NCI-H2081 (cell line): ENCODE measurements at places on chromosomes 3 and 15.
A peak's percentile ranks its signal among the peaks of the same experiment; 100 is the strongest.

GRCh38 chr15:43194795-43195194, 9.6 kb downstream of the CCNDBP1 start:
- no peak for DNase-seq

DNA sequence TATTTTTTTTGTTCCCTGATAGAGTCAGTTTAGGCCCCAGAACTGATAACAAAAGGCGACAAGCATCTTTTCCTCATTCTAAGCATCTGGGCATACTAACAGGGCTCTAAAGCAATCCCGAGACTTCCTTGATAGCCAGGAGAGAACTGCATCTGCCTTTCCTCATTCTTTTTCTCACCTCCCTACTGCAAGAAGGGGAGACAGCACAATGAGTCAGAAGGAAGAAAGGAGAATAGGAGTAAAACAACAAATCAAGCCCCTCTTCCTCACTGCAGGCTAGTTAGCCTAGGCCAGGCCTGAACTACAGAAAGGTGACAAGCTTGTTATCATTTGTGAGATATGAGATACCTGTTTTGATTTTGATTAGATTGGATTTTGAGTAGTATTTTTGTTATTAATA, 97.9 kb downstream of the NAALADL2 start:
- no peak for DNase-seq

DNA sequence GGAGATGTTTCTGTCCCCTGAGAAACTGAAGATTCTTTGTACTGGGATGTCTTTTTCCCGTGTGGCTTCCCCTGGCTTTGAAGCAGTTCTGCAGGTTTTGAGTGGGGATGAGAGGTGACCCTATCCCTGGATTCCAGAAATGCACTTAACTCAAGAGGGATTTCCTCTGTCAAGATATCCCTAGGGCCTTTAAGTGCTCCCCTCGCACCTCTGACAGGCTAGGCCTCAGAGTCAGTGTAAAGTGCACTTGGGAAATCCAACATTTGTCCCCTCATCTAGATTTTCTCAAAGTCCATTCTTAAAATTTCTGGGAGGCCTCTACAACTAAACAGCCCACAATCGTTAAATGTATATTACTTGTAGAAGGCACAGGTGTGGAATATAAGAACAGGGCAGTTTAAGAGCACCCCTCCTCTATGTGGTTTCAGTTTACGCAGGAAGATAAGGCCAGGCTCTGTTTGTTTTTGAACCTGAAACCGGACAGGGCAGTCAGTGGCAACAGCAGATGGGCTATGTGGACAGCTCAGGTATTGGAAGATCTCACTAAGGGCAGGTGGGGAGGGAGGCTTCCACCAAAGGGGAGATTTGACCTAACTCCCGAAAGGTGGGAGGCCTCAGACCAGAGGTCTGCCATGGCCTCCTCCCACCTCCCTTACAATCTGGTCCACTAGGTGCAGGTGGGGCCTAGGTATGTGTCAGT, 4.8 kb downstream of the C3orf52 start:
- DNase-seq, result no peak

DNA sequence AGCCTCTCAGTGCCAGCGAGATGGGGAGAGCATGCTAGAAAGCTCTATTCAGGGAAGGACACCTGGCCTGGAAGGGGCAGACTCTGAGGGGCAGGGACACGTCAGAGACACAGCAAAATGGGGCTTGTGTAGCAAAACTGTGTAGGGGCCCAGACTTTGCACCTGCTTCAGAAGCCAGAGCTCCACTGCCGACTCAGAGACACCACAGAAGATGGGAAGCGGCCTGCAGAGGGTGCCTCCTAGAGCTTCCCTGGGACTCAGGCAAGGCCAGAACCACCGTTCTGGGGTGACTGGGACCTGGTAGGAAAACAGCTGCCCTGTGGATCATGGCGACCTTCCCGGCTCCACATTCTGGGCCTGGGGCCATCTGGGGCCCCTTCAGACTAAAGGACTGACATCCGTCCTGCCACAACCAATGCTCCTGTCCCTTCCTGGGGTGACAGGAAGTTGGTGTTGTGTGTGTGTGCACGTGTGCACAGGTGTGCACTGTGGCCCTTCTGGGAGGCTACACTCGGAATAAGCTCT, 17.4 kb upstream of the TKT start:
- no peak for DNase-seq

DNA sequence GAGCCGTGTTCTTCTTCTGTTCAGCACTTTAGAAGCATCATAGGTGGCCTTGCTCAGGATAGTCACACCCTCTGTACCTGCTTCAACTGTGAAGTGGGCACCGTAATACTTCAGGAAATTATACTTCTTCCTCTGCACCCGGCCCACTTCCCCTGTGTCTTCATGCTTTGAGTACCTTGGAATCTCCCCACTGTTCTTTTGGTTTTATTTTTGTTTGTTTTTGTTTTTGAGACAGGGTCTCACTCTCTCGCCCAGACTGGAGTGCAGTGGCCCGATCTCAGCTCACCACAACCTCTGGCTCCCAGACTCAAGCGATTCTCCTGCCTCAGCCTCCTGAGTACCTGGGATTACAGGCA, 1.7 kb downstream of the P2RY14 start:
- DNase-seq, result no peak

DNA sequence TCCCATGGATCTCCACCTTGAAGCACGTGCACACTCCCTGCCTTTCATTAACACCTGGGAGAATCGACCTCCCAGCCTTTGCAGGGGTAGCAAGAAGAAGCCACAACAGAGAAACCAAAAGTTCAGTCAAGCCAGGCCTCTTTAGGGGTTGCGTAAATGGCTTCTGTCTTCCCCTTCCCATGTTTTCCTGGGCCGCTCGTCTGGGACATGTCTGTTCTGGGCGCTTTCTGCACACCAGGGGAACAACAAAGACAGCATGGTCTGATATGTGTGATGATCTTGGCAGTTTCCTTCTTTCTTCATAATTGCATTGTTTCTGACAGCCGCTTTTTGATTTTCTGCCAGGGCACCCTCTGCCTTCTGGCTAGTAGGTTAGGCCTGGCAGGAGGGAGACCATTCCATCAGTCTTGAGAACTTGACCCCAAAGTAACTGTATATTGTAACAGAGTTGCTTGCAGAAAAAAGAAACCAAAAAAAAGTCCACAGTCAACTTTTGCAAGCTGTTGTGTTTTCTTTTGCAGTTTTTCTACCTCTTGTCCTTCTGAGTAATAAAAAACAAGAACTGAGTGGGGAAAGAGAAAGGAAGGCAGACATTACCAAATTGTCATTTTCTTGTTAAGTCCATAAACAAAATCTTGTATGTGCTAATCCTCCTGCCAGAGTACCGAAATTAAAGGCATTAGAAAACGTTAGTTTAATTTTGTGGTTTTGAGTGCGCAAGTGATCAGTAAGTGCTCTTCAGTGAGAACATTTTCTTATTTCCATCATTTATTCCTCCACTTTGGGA, 56.0 kb upstream of the FURIN start:
- DNase-seq, result no peak

DNA sequence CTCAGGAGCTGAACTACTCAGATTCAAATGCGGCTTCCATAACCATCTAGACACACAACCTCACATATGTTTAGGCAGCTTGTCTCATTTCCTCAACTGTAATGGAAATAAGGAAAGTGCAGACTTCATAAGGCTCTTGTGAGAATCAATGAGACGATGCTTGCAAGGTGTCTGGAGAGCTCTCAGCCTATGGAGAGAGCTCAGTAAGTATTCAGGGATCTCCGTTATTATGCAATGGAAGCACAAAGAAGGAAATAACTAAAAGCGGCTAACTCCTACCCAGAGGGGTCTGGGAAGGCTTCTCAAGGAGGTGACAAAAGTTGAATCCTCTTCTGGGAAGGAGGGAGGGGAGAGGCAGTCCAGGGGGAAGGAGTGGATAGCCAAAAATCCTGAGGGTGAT, 50.1 kb upstream of the LIPC start:
- no peak for DNase-seq

- DNase-seq, result no peak
These were observed 28.4 kb downstream of the CD200R1L start for GRCh38 chr3:112818289-112818688.

- no peak for DNase-seq
These were observed 161.4 kb upstream of the POU1F1 start for GRCh38 chr3:87437765-87438164.

GRCh38 chr3:17315897-17316296, 426.5 kb downstream of the TBC1D5 start:
- DNase-seq, result no peak

DNA sequence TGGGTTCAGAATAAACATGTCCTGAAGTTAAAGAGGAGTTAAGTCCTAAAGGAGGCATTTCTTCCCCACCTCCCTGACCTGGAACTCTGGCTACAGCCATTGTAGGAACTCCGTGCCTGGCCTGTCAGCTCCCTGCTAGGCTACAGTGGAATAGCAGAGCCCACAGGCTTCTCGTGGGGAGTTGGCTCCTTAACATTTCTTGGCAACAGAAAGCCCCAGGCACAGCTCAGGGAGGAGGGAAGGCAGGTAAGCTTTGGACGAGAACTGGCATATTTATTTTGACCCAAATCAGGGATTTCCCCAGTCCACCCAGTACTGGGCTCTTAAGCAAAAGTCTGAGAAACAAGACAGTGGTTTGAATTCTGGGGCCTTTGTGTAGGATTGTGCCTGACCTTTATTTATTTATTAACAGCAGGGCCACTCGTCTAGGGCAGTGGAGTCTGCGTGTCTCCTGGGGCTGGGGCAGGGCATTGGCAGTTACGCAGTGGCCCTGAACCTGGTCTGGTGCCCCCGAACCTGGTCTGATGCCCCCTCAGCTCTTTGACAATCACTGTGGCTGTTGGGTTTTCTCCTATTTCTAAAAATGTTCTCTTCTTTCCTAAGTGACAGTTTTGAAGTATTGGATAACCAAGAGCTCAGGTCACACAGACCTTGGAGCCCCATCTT, 7.9 kb upstream of the ISG20 start:
- no peak for DNase-seq

GRCh38 chr15:65695081-65695480, 73.3 kb downstream of the SLC24A1 start:
- DNase-seq, result no peak

DNA sequence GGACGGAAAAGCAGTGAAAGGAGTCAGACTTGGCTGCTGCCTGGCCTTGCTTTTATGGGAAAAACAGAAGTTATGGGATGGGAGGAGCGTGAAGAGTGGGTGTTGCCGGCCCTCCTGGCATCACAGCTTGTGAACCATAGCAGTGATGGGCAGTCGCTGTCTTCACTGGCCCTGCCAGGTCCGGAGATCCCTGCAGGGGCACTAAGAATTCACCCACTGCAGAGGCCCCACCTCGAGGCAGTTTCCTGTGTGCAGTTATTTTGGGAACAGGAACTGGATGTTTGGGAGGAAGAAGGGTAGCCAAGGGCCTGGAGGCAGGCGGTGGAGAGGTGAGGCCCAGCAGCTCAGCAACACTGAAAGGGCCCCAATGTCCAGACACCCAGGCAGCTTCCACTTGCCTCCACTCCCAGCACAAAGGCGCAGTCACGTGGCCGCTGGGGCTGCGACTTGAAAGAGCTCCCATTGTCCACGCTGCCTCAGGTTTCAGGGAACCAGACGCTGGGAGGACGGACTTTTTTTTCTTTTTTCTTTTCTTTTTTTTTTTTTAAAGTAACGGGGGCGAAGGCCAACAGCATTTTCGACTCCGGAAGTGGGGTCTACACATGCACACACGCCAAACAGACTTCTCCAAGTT, 255.6 kb downstream of the ZNF621 start:
- DNase-seq, result no peak

DNA sequence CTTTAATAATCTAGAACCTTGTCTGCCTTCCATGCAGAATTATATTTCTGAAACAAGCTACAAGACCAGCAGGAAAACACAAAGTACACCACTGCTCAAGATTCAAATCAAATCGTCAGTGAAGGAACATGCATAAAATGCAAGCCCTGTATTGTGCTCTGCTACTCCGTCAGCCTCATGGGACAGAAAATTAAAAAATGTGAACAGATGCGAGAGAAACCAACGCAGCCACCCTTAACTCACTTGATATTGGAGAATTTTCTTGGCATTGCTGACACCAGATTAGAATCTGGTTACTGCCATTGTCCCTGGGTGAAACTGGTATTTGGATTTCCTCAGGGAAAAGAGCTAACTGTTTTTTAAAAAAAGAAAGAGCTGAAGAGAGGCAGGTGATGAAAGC, 23.6 kb downstream of the ANXA2 start:
- no peak for DNase-seq

DNA sequence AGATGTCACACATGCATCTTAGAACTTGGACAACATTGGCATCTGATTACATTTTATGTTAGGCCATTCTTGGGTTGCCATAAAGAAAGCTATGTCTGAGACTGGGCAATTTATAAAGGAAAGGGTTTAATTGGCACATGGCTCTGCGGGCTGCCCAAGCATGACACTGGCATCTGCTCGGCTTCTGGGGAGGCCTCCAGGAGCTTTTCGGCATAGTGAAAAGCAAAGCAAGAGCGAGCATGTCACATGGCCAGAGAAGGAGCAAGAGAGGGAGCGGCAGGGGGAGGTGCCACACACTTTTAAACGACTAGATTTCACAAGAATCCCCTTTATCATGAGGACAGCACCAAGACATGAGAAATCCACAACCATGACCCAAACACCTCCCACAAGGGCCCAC, 11.3 kb downstream of the RYR3 start:
- no peak for DNase-seq

- DNase-seq, result no peak
These were observed 88.2 kb downstream of the PLOD2 start for GRCh38 chr3:146072824-146073223.

GRCh38 chr15:69685512-69686452, 233.2 kb downstream of the RPLP1 start:
- peak; percentile 72 for DNase-seq

DNA sequence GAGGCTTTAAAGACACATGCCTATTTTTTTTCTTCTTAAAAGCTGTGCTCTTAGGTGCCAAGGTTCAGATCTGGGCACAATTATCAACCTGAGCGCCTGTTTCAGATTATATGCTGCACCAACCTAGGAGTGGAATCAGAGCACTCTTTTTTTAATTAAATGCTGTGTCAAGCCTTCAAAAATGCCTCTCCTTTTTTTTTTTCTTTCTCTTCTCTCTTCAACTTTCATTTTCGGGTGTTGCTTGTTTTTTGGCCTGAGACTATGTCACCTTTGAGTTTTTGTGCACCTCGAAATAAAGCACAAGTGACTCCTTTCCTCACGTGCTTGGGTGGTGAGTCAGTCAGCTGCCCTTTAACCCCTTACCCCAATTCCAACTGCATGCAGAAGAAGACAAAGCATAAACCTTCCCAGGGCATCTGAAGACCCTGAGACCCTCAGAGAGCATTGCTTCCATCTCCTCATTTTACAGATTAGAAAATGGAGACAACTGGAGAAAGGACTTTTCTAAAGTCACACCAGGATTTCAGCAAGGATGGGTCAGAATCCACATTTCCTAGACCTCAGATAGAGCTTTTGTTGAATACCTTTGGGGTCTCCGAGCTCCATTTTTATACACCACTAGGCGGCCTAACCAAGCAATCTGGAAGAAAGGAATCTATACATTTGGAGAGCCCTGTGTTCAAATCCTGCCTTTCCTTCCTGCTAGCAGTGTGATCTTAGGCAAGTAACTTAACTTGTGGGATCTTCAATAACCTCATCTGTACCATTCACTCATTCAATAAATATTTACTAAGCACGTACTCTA, 631 bp upstream of the PRICKLE2 start:
- DNase-seq, result no peak

- no peak for DNase-seq
These were observed 143.0 kb downstream of the FMN1 start for GRCh38 chr15:33051528-33051927.

GRCh38 chr3:53169832-53170324, 8.9 kb downstream of the PRKCD start:
- no peak for DNase-seq
